NCI-H526 treated with DMSO at 0.1 percent for 48 hours (cell line): ENCODE measurements at places on chromosomes 1 and 21.

- peak; percentile 95 for DNase-seq
Observed at GRCh38 chr21:34648739-34649297, 20.0 kb upstream of the CLIC6 start.

GRCh38 chr1:65449214-65449823 is 28.9 kb downstream of the LEPR start:
- no peak for DNase-seq

DNA sequence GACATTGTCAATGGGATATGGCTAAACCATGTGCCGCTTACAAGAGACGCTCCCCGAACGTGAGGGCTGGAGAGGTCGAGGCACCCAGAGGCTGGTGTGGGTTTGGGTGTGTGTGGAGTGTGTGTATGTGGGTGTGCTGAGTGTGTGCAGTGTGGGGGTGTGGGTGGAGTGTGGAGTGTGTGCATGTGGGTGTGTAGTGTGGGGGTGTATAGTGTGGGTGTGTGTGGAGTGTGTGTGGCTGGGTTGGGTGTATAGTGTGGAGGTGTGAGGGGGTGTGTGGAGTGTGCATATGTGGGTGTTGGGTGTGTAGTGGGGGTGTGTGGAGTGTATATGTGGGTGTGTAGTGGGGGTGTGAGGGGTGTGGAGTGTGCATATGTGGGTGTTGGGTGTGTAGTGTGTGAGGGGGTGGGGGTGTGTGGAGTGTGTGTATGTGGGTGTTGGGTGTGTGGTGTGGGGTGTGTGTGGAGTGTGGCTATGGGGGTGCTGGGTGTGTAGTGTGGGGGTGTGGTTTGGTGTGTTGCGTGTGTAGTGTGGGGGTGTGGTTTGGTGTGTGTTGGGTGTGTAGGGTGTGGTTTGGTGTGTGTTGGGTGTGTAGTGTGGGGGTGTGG is 42.2 kb downstream of the SLC19A1 start:
- DNase-seq: no peak

GRCh38 chr1:220696863-220697231 is 6.7 kb downstream of the C1orf115 start:
- DNase-seq: no peak

DNA sequence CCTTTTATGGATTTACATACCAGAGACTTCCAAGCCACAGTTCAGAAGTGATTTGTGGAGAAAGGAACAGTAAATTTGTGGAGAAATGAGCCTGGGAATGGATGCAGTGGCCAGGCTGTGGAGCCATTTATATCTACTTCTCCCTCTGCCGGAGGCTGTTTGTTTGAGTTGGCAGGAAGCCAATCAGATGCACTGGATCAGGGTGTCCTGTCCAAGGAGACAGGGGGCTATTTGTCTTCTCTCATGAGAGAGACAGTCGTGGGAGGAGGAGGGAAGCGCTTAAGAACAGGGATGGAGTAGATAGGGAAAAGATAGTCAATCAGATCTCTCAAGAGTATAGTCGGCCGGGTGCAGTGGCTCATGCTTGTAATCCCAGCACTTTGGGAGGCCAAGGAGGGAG is 2.8 kb upstream of the HAPLN2 start:
- DNase-seq: peak; percentile 76
